Thoracic aorta (tissue), 2 donors: ENCODE measurements at places on chromosomes 4 and X. TPM values are rescaled to one million over a fixed set of nuclear protein-coding genes. Genes with fewer than 3 reads are reported as not detected.

SORCS2 gene
- 0.92 TPM for total RNA-seq

PPARGC1A gene
- total RNA-seq: 1.3 TPM

ZCCHC18 gene
- 0.49 TPM for total RNA-seq

DNA sequence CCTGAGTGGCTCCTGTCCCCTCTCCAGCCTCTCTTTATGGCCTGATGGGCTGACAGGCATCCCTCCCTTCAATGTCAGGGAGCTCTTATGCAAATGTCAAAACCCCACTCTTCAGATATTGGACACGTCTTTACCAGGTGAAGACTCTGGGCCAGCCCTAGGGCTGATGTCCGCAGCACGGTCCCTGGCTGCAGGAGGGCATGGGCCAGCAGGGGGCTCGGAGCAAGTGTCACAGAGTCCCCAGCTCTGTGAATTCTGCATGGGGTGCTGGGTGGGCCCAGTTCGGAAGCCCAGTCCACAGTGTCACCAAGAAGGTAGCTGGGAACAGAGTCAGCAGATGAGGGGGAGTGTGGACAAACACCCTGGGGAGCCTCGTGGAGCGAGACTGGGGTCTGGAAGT is 39.6 kb upstream of the PSAPL1 start:
- no peak for DNase-seq

GRCh38 chr4:710116-710515 is 4.5 kb downstream of the PCGF3 start:
- DNase-seq: no peak

GRCh38 chr4:26788341-26788733 is 72.3 kb upstream of the STIM2 start:
- no peak for DNase-seq

- no peak for DNase-seq
These were observed 208.1 kb upstream of the ADGRL3 start for GRCh38 chr4:60992037-60992436.

DNA sequence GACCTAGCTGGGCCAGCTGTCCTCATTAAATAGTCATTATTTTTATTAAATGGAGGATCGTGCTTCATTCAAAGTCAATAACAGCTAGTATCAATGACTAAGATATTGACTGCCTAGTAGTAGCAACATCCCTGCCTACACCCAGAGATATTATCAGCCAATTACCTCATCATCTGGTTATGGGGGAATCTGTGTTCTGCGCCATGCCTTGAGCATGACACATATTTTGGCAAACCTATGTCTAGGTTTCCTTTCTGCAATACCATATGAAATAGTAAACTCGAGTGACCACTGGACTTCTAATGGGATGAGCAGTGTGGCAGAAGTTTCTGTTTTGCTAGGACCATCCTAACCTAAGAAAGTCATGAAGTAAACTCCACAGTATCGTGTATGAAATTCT is 50.0 kb upstream of the AADAT start:
- no peak for DNase-seq
